Breast epithelium (tissue), 4 donors: ENCODE measurements at places on chromosomes 6 and 20. TPM values are rescaled to one million over a fixed set of nuclear protein-coding genes. Genes with fewer than 3 reads are reported as not detected.
A peak's percentile ranks its signal among the peaks of the same experiment; 100 is the strongest.

DNA sequence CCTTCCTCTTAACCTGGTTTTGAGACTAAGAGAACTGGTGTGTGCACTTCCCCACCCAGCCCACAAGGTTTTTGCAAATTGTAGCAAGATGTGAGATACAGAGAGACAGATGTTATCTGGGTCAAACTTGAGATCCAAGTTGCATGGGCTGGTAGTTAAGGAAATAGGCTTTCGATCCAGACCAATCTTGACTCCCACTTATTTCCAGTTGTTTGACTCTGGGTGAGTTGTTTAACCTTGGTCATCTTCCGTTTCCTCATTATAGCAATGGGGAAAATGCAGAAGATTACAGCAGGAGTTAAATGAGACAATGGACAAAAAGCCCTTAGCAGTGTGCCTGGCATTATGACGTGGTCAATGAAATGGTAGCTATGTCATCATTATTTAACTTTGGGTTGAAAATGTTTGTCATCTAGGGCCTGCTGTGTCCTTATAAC, 1.7 kb downstream of the SNX21 start:
- DNase-seq, result no peak

GRCh38 chr6:112911959-112912358, 564.8 kb downstream of the RFPL4B start:
- DNase-seq, result no peak

- DNase-seq, result no peak
Observed at GRCh38 chr6:149651056-149651455, 2.5 kb upstream of the KATNA1 start.

DNA sequence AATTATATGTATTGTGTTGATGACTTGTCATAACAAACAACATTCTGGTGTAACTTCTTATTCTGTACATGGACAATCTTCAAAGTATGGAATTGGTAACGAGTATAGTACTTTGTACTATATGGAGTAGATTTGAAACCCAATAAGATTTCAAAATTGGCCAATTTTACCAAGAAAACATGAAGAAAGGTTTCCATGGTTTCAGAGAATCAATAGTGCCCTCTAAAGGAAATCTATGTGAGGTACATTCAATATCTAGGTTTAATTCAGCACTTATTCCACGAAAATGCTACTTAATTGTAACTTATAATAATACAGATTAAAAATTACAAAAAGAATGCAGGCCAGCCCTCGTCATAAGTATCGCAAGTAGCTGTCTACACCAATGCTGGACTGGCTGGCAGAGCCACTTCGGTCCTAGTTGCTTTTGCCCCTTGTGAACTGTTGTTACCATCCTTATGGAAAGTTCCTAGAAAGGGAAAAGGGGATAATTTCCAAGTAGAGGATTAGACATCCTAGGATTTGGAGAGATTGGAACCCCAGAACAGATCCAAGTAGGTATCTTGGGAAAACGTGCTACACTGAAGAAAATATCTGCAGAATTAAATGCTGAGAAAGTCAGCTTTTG, 70.9 kb downstream of the LCA5 start:
- DNase-seq, result no peak

GRCh38 chr20:45611054-45611453, 18.5 kb upstream of the WFDC10A start:
- no peak for DNase-seq

DNA sequence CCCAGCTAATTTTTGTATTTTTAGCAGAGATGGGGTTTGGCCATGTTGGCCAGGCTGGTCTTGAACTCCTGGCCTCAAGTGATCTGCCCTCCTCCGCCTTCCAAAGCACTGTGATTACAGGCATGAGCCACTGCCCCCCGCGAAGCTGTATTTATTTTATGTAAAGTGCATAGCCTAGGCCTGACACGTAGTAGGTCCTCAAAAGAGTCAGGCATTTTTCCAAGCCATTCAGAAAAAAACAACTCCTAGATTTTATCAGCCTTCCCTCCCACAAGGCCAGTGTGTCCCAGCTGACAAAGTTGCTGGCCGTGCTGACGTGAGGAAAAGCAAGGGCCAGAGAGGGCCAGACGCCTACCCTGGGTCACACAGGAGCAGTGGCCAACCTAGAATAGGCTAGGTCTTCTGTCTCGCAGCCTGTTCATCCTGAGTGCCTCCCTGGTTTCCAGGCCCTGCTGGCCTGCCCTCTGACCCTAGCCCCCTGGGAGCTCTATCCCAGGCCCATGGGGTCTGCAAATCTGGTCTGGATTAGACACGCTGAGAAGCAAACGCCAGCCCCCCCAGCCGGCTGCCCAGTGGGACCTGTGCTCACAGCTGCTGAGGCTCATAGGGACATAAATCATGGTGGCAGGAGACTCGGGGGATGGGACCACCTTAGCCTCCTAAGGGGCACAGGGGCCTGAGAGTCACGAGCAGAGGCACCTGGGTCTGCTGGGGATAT, 11.8 kb downstream of the TCF15 start:
- no peak for DNase-seq

DNA sequence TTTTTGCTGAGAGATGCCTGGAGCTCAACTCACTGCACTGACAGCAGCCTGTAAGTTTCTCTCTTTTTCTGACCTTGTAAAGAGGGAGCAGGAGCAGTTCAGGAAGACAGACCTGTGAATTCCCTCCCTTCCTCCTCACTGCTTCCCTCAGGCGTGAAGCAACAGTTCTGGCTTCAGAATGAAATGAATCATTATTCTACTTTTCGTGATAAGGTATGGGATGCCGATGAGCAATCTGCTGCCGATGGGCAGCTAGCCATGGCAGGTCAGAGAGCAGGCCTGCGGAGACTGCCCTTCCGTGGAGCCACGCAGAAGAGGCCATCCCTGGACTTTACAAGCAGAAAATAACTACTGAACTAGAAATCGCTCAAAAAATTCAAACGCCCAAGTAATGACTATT, 426.5 kb upstream of the RNF217 start:
- DNase-seq, result no peak

DNA sequence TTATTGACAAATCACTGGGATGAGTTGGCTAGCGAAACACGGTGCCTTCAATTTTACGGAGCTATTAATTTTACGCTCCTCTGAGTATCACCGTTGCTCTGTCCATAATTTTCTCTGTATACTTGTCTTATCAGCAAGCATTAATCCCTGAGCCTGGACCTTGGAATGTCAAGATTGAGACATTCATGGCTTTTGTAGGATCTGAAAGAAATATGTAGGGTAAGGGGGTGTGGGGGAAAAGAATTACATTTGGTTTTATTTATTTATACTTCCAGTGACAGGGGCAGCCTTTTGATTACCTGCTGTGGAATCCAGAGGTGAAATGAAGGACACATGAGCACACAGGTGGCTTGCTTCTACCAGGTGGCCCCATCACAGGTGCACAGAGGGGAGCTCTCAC, 46.6 kb downstream of the DTD1 start:
- no peak for DNase-seq

DNA sequence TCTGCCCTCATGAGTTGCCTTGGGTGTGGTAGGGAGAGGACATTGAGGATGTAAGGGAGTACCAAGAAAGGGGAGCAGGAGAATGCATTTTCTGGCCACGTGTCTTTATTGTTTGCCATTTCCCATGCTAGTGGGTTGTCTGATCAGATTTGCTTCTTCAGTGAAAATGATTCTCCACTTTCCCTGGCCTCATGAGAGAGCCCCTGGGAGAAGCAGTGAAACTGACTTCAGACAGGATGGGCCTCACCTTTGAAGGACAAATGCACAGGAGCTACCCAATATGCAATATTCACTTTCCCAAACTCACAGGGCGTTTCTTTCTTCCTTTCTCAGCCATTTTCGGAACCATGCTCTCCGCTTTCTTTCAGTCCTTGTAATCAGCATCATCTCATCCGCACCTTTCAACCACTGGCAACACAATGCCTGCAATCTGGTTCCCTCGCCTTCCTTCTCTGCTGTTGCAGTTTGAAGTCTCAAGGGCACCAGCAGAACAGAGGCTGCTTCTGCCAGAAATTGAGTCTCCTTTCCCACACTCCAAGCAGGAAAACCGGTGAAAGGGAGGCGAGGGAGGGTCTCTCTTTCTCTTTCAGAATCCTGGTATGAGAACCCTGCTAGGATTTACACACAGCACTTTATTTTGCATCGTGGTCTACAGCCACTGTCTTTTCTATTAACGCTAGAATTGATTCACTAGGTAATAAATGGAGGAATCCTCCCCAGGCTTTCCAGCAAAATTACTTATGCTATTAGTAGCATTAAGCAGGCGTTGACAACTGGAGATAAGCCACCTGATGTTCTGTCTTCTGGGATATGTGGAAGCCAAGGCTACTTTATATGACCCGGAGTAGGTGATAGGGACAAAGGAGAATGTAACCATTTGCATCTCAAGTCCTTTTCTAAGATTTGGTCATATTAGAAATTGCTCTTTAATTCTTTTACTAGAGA, 62.0 kb upstream of the FAM184A start:
- no peak for DNase-seq

DNA sequence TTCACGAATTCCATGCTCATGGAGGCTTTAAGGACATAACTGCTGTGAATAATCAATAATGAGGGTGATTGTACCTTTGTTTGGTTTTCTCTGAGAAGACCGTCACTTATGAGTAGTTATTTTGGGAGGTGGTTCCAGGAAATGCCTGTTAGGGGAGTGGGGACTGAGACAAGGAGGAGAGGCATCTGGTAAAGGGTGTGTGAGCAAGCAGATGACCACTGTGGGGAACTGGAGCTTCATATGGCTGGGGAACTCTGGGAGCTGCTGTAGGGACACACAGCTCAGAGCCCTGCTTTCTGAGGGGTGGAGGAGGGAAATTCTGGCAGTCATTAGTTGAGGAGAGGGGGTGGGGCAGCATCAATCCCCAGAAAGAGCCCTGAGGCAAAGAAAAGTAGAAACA, 71.3 kb upstream of the TINAG start:
- no peak for DNase-seq

GRCh38 chr20:47725248-47725973, 59.9 kb downstream of the SULF2 start:
- no peak for DNase-seq

- peak; percentile 64 for DNase-seq
Observed at GRCh38 chr20:53162251-53162835, 190.2 kb downstream of the TSHZ2 start.

DNA sequence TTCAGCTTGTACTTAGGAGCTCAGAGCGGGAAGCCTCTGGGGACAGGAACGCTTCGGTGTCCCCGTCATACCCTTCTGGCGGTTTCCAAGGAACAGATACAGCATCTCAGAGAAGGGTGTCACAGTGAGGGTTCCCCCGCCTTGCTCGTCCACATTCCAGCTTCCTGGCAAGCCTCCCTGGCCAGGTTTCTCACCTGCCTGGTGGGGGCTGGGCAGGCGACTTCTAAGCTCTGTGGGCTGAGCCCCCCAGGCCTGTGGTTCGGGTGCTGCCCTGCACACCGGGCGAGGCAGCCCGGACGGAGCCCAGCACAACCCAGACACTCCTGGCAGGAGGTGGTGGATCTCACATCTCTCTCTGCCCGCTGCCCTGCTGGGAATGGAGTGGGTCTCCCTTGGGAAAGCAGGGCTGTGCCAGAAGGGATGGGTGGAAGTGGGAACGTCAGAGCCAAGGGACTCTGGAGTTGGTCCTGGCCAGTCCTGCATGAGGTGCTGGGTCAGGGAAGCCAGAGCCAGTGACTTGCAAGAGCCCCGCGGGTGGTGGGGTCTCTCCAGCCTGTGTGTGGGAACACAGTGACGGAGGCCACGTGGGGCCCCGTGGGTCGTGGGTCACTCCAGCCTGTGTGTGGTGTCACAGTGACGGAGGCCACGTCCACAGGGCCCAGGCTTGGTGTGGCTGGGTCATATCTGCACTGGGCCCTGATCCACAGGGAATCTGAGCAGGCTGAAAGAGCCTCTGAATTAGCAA, 47.7 kb upstream of the SMOC2 start:
- peak; percentile 76 for DNase-seq

- DNase-seq, result no peak
Observed at GRCh38 chr6:129605967-129606366, 104.0 kb downstream of the ARHGAP18 start.

GRCh38 chr6:89221971-89222711, 5.0 kb upstream of the GABRR1 start:
- DNase-seq, result no peak

DNA sequence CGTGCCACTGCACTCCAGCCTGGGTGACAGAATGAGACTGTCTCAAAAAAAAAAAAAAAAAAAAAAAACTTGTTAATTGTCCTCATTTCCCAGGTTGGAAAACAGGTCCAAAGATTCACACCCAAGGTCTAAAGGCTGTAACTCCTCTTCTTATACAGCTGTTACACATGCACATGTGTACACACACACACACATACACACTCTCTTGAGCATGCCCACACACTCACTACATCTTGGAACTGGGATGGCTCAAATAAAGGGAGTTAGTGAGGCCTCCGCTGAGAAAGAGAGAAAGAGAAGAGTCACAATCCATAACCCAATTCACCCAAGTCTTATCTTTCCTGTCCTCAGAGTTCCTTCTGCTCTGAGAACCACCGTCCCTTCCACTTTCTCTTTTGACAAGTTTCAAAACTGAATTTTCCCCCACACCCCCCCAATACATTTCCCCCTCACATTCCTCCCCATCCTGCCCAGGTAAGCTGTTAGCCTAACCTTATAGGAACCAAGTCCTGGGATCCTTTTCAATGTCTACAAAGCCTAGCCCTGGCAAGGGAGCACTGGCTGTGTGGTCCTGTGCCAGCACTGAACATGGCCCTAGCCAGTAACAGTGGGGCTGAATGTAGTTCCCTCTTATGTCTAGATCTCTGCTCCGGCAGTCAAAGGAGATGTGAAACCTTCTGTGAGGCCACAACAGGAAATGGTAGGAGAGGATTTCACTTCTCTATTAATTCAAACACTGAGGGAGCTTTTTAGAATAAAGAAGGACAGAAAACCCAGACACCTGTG, 3.2 kb upstream of the HLA-DMB start:
- DNase-seq, result no peak

- no peak for DNase-seq
Observed at GRCh38 chr6:130934848-130935585, 107.8 kb downstream of the SMLR1 start.

DNA sequence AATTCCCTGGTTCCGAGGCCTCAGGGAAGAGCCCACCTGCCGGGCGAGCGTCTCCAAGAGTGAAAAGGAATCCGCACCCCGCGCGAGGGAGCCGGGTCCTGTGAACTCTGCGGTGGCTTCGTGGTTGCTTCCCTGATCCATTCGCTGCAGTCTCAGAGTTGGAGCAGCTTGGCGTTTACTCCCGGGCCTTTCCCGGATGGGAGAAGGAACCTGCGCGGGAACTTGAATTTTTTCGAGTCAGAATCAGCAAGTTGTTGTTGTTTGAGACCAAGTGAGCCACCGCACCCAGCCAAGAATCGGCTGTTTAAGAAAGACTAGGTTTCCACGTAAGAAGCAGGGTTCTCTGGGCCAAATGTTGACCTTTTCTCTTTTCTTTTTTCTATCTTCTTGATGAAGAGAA, 12.9 kb downstream of the PRSS16 start:
- no peak for DNase-seq

GRCh38 chr6:125301435-125302391, at the start of gene HDDC2:
Gene HDDC2 (minus strand): TSS chr6:125301967. CDS start chr6:125301932, 35 bp downstream.
- peak; percentile 34 for DNase-seq

GRCh38 chr6:81849248-81849647, 96.8 kb upstream of the TENT5A start:
- no peak for DNase-seq

The CLDN20 gene
- total RNA-seq, result not detected

The EPPIN gene
- total RNA-seq, result not detected

The TEAD3 gene
- total RNA-seq, result 5.6 TPM

The COL11A2 gene
- 1.0 TPM for total RNA-seq

The TFAP2D gene
- total RNA-seq, result not detected

The LRRN4 gene
- total RNA-seq, result 20.8 TPM

The SYCP2 gene
- 12.5 TPM for total RNA-seq

The ENPP5 gene
- total RNA-seq, result 28.1 TPM

The BACH2 gene
- total RNA-seq, result 7.0 TPM

The OPN5 gene
- total RNA-seq, result not detected

The RIPOR3 gene
- total RNA-seq, result 35.5 TPM

The PHF20 gene
- total RNA-seq, result 59.7 TPM

The FUT9 gene
- 2.8 TPM for total RNA-seq

The CFAP206 gene
- total RNA-seq, result 0.64 TPM

The MYCT1 gene
- 12.5 TPM for total RNA-seq
